ENCODE measurements at places on chromosomes 7 and 10. TPM values are rescaled to one million over a fixed set of nuclear protein-coding genes. Genes with fewer than 3 reads are reported as not detected.
A peak's percentile ranks its signal among the peaks of the same experiment; 100 is the strongest.

GPR158 gene
- not detected for total RNA-seq

DNA sequence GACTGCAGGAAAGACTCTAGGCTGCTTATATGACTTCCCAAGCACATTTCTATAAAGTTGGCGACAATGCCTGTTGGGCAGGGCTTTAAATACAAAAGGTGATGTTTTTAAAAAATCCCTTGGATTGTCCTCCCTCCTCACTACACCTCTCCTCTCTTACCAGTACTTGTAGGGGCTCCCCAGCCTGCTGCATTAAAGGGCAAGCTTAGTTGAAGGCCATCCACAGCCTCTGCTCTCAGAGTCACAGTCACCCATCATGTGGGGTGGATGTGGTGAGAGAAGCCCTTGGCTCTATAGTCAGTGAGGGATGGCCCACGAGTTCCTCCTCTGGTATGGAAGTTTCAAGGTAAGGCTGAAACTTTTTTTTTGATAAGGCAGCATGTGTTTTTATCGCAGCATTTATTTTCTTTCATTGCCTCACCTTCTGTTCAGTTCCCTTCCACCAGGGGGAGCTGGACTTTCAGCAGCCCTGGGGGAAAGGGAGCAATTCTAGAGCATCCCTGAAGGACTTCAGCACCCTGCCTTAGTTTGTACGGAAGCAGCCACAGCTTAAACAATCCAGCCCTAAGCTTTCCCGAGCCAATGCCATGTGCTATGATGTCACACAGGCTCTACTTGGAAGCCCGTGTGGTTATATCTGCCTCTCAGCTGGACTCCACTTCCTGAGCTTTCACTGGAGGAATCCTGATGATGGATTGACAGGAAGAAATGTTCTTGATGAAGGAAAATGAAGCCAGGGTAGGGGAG, 131.9 kb downstream of the CALCR start:
- DNase-seq = no peak
- no peaks in the 10 kb centered on the region for H3K36me3 ChIP-seq
- no peaks in the 10 kb centered on the region for H3K4me1 ChIP-seq
- H3K4me3 ChIP-seq = no peak overlapping the region
- no peak overlapping the region for H3K27ac ChIP-seq
- no peaks in the 10 kb centered on the region for H3K27me3 ChIP-seq

DNA sequence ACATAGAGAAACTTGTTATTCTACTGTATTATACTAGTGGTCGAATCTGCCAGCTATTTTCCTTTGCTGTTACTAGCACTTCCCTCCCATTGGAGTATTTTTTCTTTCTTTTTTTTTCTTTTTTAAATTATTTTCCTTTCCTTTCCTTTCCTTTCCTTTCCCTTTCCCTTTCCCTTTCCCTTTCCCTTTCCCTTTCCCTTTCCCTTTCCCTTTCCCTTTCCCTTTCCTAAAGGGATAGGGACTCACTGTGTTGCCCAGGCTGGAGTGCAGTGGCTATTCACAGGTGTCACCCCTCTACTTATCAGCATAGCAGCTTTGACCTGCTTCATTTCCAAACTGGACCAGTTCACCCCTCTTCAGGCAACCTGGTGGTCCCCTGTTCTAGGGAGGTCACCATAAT, 212.6 kb upstream of the SP4 start:
- H3K4me3 ChIP-seq = no peak overlapping the region
- H3K4me1 ChIP-seq = no peaks in the 10 kb centered on the region
- no peak overlapping the region for H3K27ac ChIP-seq
- no peaks in the 10 kb centered on the region for H3K36me3 ChIP-seq

IDI2 gene
- total RNA-seq = not detected

DNA sequence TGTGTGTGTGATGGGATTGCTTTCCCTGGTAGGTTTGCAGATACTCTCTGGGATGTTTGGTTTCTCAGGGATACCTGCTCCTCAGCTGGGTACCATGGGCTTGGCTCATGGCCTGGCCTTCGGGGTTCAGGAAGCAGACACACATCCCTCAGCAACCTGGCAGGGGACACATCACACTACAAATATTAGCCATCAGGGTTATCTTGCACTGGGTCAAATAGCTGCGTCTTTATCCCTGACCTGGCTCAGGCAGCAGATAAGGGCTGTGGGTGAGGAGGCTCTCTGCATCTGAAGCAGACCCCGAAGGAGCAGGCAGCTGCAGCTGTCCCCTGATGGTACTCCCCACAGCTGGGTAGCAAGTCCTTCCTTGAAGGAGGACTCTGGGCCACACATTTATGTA, 25.7 kb upstream of the CDHR3 start:
- no peaks in the 10 kb centered on the region for H3K36me3 ChIP-seq
- no peaks in the 10 kb centered on the region for H3K4me1 ChIP-seq
- no peak overlapping the region for H3K4me3 ChIP-seq
- DNase-seq = no peak

- H3K27me3 ChIP-seq = no peaks in the 10 kb centered on the region
- DNase-seq = no peak
- no peaks in the 10 kb centered on the region for H3K4me1 ChIP-seq
- H3K36me3 ChIP-seq = no peaks in the 10 kb centered on the region
- peak overlapping the region; percentile 64 for H3K27ac ChIP-seq
Measured at GRCh38 chr7:155002411-155003091, 373 bp downstream of the PAXIP1 start.

GRM3 gene
- not detected for total RNA-seq

- H3K36me3 ChIP-seq = no peaks in the 10 kb centered on the region
- DNase-seq = no peak
- no peak overlapping the region for H3K4me3 ChIP-seq
- peak overlapping the region; percentile 83 for H3K27ac ChIP-seq
- H3K27me3 ChIP-seq = no peaks in the 10 kb centered on the region
- no peaks in the 10 kb centered on the region for H3K4me1 ChIP-seq
Measured at GRCh38 chr7:29115753-29116152, 30.6 kb downstream of the CPVL start.

DNA sequence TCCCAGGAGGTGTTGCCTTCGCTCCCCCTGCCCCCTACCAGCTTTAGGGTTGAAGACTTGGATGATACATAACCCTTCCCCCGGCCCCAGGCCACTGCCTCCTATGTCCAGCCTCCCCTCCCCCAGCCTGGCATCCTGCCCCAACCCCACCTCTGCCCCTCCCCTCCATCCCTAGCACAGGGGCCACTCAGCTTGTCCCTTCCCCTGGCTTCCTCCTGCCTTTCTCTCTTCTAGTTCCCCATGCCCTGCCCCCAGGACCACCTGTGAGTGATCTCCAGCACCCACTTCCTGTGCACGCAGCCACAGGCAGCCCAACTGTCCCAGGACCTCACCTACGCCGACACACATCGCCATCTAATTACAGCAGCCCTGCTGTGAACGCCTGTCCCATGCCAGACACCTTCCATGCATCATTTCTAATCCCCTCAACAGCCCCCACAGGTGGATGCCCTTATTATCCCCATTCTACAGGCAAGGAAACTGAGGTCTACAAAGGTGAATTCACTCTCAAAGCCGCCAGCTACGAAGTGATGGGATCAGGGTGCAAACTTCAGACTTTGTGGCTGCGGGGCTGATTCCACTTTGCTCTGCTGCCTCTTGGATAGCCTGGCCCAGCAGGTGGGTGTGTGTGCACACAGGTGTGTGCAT, 82.4 kb upstream of the CHST15 start:
- no peaks in the 10 kb centered on the region for H3K36me3 ChIP-seq
- no peak overlapping the region for H3K27ac ChIP-seq
- H3K4me1 ChIP-seq = no peaks in the 10 kb centered on the region
- DNase-seq = no peak

- H3K27ac ChIP-seq = no peak overlapping the region
- no peak overlapping the region for H3K4me3 ChIP-seq
- no peak for DNase-seq
- H3K4me1 ChIP-seq = no peaks in the 10 kb centered on the region
- no peaks in the 10 kb centered on the region for H3K27me3 ChIP-seq
Measured at GRCh38 chr7:12695965-12696364, 8.5 kb downstream of the ARL4A start.

GRCh38 chr7:43668035-43668434, 61.3 kb downstream of the COA1 start:
- no peaks in the 10 kb centered on the region for H3K27me3 ChIP-seq
- H3K27ac ChIP-seq = no peak overlapping the region
- H3K4me3 ChIP-seq = no peak overlapping the region
- H3K4me1 ChIP-seq = no peaks in the 10 kb centered on the region

DNA sequence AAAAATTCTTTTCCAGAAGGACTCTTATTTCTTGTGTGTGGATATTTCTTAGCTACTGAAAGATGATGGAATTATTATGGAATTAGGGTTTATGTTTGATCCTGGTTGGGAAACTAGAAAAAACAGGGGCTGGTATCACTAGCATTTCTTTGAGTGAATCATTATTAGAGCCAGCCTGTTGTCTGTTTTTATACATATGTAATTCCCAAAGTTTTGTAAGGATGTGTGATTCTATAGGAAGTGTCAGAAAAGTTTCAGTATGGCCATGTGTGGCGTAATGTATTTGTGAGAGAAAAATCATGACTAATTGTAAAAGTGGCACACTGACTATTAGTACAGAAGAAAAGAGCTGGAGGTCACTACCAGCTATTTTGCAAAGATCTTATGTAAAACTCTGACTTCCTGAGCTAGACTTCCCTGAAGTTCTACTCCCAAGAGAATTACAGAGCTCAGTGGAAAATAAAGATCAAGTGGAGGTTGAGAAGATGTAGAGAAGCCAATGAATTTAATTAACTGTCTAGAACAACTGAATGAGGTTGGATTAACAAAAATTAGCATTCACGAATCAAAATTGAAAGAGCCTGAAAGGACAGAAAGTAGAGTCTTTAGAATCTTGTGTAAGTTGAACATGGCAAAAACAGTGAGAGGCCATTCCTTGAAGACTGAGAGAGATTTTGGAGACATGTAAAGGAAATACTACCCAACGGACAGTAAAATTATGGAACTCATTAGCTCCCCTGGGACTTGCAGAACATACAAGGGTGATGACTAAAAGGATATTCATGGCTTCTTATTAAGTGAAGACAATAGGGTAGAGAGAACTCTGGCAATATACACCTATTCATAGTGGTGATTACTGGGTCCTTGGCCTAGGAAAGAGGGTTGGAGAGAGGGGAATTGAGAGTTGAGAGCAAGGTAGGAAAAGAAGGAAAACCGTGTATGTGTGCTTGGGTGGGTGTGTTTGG, 12.5 kb downstream of the ZNF365 start:
- no peaks in the 10 kb centered on the region for H3K27me3 ChIP-seq
- H3K4me1 ChIP-seq = no peaks in the 10 kb centered on the region
- no peak for DNase-seq
- no peak overlapping the region for H3K4me3 ChIP-seq
- no peak overlapping the region for H3K27ac ChIP-seq
- no peaks in the 10 kb centered on the region for H3K36me3 ChIP-seq

All from uterus (tissue), 4 donors.